ENCODE measurements at places on chromosomes 7 and 10.

GRCh38 chr7:120054376-120055100, 218.4 kb upstream of the KCND2 start:
- no peak for DNase-seq

GRCh38 chr7:23254051-23254681, 7.6 kb downstream of the GPNMB start:
- no peak for DNase-seq

DNA sequence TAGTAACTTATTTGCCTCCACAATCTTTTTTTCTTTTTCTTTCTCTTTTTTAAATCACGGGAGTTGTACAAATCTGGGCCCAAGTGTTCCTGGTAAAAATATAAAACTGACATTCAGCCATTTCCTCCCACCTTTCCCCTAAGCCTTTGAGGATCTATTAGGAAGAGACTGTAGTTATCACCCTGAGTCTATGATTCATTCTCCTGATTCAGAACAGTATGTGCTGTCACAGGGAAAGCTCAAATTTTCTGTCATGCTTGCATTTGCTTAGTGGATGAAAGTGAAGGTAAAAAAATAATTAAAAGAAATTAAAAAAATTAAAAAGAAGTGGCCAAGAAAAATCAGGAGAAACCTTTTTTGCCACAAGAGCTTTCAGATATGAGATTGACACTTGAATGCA, 71.7 kb downstream of the KIF20B start:
- no peak for DNase-seq

GRCh38 chr10:123901621-123902020, 10.0 kb upstream of the CPXM2 start:
- DNase-seq: no peak

DNA sequence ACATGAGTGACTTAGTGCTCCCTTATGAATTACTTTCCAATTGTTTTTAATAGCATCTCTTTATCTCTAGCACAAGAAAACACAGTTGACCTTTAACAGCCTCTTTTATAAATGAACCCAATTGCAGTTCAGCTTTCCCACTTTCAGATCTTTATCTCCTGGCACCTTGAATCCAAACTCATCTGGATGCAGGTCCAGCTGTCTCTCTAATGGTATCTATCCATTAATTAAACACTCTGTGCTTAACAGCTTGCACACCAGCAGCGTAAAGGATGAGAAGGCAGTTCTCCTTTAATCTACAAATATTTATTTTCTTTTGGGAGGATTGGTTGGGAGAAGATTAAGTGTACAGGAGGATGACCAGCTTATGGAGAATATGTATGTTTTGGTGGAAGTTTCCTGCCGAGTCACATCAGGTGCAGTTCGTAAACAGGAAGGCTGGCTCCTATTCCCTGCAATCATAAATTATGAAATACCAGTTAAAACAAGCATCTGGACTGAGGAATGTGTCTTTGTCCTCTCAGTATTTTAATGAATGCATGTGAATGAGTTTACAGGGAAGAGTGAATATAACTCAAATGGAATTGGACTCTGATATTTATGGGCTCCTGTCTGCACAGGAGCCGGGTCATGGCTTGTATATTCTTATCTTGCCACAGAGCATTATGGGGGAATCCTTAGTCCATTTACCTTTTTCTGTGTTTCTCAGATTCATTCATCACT, 232.7 kb downstream of the PHF14 start:
- DNase-seq: no peak

- DNase-seq: peak; percentile 25
These were observed 9.3 kb downstream of the RPP38 start for GRCh38 chr10:15106352-15107013.

GRCh38 chr7:104621321-104621720, 292.9 kb downstream of the LHFPL3 start:
- no peak for DNase-seq

DNA sequence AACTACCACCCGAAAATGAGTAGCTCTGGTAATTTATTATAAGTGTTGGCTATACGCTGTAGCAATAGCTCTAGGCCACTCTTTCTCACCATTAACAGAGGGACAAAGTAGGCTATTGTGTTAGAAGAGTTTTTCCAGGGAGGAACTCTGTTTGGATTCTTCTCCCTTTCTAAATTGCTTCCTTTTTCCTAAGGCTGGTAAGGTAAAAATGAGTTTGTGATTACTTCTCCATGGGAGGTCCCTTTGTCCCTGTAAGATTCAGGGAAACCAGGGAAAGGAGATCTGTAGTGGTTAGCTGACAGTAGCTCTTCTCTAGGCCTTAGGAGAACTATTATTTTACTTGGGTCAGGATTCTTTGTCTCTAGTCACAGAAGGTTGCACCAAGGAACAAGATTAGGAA, 23.2 kb upstream of the SEMA3E start:
- DNase-seq: no peak

GRCh38 chr7:119007236-119007635, 782.7 kb downstream of the ANKRD7 start:
- DNase-seq: no peak

DNA sequence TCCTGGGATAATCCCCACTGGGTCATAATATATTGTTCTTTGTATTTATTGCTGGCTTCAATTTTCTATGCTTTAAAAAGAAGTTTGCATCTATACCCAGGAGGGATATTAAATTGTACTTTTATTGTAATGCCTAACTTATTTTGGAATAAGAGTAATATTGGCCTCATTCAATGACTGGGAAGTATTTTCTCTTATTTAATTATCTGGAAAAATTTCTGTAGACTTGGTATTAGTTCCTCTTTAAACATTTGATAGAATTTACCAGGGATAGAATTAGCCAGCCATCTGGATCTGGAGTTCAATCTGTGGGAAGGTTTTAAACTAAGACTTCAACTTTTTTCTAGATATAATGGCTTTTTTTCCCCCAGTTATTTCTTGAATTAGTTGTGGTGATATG, 115.2 kb upstream of the ZNF32 start:
- no peak for DNase-seq

DNA sequence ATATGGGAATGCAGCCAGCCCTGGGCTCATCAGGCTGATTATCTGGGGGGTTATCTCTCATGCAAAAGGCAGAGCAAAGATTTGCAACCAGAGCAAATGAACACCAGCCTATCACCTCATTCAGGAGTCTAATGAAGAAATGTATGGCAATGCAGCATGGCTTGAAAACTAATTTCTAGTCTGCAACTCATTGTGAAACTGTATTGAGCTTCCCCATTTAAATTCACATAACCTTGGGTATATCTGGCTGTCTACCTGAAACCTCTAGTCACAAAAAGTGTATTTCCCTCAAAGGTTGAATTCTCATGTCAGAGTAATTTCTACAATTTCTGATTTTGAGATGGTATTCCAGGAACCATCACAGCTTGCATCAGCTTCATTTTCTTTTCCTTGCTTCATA, 240.0 kb downstream of the SDHAF3 start:
- no peak for DNase-seq

DNA sequence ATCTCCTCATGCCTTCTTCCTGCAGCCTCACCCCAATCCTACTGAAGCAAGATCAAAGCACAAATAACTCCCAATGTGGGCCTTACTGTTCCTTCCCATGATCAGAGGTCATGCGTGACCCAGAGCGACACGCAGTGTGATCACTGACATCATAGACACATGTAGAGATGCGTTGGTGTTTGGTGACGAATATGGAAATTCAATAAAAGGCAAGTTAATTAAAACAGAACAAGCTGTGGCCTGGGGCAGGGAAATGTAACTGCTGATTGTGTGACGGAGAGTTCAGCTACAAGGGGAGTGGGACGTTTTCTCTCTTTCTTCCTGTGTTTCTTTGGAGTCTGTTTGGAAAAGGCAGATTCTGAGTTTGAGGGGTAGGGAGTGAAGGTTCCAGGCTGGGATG, 34.8 kb upstream of the CARD11 start:
- no peak for DNase-seq

- no peak for DNase-seq
These were observed 1.1 kb downstream of the MEPCE start for GRCh38 chr7:100430493-100431285.

- DNase-seq: peak; percentile 48
These were observed at the start of gene TRIM8 for GRCh38 chr10:102644066-102644645. TRIM8 (plus strand) TSS chr10:102644479; CDS start chr10:102644618, 139 bp downstream.
